PC-9 (cell line): ENCODE measurements at places on chromosomes 16 and 17. TPM values are rescaled to one million over a fixed set of nuclear protein-coding genes. Genes with fewer than 3 reads are reported as not detected.

DNA sequence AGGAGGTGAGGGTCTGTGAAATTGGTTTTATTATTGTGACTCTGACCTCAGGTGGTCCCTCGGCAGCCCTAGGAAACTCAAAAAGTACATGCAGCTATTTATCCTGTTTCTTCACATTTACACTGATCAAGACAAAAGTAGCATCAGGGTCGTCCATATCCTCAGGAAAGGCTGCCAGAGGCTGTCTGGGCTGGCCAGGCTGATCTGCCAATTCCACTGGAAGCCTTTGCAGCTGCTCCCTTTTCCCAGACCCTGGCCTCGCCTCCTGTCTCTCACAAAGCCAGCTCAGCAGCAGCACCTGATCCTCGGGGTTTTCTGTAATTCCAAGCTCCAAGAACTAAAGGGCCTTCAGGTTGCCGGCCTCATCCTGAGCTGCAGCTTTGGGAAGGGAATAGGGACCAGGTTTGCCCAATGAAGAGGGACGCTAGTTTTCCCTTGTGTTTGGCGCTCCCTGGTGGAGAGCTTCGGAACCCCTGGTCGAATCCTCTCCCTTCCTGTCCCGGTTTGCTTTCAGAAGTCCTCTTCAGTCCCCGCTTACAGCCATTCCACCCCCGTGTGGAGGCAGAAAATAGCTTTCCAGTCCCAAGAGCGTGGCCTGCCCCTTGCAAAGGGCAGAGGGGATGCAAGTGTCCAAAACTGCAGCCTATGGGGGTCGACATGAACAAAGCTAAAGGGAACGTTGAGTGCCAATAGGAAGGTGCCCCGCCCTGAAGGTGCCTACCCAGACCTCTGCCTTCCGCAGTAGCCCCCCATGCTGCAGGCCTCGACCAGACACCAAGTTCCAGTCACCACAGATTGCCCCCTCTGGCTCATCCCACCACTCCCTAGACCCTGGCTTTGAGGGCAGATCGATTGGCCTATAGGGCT, 13.4 kb downstream of the MFSD6L start:
- no peak for DNase-seq

GRCh38 chr17:60392042-60392844, at the start of gene USP32:
Gene USP32 (minus strand): TSS chr17:60392133. CDS start chr17:60391939, 194 bp downstream.
- peak; percentile 97 for DNase-seq

The SLC5A10 gene
- 0.08 and 0.17 TPM in 2 replicates for total RNA-seq

DNA sequence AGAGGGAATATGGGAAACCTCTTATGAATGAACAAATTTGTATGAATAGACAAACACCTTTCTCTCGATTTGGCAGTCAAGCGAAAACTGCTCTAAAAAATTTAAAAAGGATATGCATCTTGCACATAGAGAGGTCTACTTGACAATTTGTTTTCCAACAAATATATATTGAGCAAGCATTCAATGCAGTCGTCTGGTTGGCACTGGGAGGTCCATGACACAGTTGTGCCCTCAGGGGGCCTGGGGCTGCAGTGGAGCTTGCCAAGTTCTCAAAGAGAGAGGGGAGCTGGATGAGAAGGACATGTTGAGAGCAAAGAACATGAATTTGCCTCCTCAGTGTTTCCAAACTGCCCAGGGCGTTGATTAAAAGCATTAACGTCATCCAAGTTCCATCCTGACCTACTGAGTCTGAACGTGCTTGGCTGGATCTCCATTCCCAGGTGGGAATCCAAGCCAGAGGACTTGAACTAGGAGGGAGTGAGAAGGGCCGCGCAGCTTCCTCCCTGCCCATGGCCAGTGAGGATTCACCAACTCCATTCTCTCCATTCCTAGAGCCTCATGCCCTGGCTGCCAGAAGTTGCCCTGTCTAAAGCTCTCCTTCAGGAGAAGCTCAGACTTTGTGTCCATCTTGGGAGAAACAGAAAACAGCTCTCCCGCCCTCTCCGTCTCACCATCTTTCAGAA, 24.5 kb downstream of the TBX2 start:
- no peak for DNase-seq

The UTS2R gene
- total RNA-seq: not detected in 2 replicates

GRCh38 chr16:52469775-52470174, 77.2 kb downstream of the TOX3 start:
- no peak for DNase-seq

- DNase-seq: no peak
Observed at GRCh38 chr17:76956846-76957540, 88.8 kb downstream of the MGAT5B start.

- DNase-seq: no peak
Observed at GRCh38 chr17:245611-246010, 64.2 kb upstream of the DOC2B start.

- peak; percentile 86 for DNase-seq
Observed at GRCh38 chr16:83994087-83994486, 26.0 kb downstream of the NECAB2 start.

DNA sequence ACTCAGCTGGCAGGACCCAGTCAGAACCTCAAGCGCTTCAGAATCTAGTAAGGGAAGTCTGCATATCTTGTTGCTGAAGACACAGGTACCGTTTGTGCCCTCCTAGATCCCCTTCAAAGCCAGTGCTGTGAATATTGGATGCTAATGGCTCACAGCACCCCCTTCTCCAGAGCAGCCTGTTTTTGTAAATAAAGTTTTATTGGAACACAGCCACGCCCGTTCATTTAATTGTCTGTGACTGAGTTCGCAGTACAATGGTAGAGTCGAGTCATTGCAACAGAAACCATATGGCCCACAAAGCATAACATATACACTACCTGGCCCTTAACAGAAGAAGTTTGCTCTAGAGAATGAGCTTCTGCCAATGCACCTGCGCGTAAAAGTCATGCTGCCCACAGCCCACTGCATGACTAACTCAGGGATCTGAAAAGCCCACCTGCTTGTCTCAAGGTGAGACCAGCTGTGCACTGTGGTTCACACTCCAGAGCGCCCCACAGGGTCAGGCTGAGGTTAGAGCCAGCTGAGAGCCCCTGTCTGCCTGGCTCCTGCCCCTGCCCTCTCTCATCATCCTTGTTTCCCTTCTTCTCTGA, 48.8 kb downstream of the AIPL1 start:
- DNase-seq: no peak

The IRF8 gene
- total RNA-seq: not detected in 2 replicates

GRCh38 chr16:85718682-85719081, 29.9 kb upstream of the GINS2 start:
- DNase-seq: no peak

DNA sequence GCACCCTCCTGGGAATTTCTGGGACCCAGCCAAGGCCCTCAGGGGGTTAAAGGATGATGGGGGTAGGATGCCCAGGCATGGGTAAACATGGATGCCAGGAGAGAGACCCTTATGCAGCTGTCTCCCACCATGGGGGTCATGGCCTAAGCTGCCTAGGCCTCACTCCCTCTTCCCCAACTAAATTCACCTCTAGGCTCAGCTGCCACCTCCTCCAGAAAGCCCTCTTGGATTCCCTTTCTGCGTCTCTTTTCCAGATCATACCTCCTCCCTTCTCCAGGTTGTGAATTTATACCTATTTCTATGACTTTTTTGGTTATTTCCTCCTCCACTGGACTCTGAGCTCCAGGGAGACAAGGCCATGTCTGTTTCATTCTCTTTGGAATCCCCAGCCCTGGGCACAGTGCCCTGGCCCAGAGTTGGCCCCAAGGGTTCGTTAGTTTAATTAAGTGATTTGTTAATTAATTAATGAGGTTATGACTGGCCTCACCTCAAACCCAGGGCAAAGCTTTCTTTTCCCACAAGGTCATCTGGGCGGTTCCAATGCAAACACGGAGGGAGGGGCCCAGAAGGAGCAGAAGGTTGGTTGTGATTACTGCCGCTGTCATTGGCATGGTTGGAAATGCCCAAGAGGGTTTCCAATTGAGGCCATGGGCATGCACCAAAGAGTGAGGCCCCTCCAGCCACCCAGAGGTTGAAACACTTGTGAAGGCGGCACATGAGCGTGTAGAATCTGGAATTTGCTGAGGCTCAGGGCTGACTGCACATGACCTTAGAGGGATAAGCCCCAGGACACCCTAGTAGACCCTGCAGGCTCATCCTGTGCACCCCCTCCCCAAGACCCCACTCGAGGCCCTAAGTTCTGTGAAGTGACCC, 6.9 kb upstream of the KRT17 start:
- no peak for DNase-seq

- DNase-seq: no peak
Observed at GRCh38 chr17:56935461-56935860, 21.6 kb upstream of the TRIM25 start.

- DNase-seq: no peak
Observed at GRCh38 chr17:42421507-42422338, 1.3 kb downstream of the CAVIN1 start.

The CTDNEP1 gene
- 173 and 203 TPM in 2 replicates for total RNA-seq

DNA sequence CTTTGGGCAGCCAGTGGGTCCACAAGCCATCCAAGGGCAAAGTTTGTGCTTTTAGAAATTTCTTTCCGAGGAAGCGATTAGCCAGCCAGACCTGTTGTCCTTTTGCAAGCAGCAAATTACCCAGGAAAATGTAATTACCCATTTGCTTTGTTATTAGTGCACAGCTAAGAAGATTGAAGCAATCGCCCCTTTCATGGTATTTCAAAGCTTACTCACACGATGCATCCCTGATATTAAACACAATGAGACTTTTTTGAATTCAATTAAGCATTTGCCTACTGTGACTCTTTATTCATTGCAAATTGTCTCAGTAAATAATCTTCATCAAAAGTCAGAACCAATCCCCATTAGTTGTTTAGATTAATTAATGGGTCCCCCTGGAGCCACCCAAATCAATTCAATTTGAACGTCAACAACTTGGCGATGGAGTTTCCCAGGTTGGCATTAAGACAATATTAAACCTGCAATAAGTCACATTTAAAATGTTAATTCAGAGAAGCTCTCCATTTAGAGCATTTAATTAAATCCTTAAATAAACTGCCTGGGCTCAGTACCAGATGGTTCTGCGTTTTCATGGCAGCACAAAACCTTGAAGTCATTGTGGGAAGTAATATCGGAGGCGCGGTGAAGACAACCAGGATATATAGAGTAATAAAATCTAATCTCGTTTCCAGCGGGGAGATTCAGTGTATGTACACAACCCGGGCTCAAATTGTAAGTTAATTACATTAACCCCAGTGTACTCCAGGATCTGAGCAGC, 366.2 kb upstream of the TNRC6C start:
- DNase-seq: no peak

DNA sequence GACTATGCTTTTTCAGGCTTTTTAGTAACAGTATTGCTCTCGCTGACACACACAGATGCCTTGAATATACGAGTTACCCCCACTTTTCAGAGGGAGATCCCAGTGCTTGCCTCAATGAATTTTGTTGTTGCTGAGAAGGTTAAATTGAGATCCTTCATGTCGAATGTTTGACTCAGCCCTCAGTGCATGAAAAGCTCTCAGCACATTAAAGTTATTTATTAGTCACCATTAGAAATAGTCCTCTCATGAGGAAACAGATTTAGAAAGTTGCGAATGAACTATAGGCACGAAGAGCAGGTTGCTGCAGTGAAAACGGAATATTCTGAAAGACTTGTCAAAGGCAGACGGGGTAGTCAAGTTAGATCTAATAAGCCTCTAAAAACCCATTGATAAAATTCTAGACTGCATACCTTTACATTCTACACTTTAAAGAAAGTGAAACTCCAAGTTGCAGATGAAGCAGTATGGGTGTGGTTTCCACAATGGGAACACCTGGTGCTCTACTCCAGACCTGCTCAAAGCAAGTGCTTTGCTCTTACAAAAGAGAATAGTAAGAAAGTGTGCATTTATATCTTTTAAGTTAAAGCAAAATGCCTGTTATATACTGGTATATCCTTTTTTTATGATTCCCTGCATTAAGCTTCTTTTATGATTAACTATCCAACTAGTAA, 238.1 kb downstream of the MAF start:
- no peak for DNase-seq

The ESRP2 gene
- total RNA-seq: 36.4 and 45.0 TPM in 2 replicates

DNA sequence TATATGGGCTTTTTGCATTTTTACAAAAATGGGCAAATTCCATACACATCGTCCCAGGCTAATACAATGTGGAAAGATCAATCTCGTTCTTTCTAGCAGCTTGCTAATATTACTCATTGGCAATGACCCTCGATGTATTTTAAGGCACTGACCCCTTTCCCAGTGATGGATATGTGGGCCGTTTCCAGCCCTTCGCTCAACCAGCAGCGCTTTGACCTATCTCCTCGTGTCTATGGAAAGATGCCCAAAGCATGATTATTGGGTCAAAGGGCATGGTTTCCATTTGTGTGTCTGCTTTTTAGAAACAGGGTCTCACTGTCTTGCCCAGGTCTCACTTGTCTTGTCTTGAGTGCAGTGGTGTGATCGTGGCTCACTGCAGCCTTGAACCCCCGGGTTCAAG, 273.8 kb downstream of the MRTFB start:
- no peak for DNase-seq

DNA sequence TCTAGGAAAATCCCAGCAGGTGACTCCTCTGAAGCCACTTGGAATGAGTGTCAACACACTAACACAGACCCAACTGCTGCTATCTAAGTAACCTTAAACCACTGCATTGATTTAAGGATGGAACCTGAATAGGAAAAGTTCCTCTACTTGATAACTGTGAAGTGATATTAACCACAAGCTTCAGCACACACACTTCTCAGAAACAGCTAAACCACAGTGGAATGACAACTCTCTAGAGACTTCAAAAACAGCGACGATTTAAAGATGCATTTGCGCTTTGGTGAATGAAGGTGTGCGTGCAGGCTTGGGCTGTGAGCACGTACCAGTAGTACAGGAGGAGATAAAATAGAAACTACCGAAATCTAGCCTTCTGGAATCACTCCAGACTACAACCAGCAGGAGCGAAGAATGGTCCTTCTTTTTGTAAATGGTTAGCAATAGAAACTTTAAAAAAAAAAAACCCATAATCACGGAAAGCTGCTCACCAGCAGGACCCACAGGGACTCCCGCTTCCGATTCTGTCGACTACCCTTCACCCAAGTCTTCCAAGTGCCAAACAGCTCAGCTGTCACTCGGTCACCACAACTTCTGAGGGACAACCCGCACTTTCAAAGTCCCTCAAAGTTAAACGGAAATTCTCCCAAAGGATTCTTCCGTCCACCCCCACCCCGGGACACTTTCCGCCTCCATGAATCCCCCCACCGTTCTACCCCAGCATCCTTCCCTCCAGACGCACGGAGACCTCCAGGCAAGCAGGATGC, 137.7 kb upstream of the CORO6 start:
- no peak for DNase-seq

GRCh38 chr16:70475054-70475871, 20.9 kb downstream of the FCSK start:
- peak; percentile 15 for DNase-seq

GRCh38 chr16:80062361-80063030, 462.0 kb upstream of the MAF start:
- no peak for DNase-seq

The RHBDF1 gene
- 51.4 and 62.9 TPM in 2 replicates for total RNA-seq

DNA sequence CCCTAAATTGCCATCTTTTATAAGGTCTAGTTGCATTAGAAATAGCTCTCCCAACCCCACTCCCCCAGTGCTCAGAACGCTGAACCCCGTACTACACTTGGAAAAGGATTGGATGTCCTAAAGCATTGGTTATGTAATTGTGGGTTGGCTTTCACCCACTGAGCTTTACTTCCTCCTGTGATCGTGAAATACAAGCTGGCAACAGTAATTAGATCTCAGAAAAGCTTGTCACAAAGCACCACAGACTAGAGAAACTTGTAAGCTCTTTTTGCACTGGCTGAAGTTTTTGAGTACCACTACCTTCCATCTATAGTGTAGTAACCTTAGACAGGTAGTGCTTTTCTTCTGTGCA, 54.4 kb downstream of the SIAH1 start:
- no peak for DNase-seq

GRCh38 chr17:78600181-78600721, 23.1 kb upstream of the DNAH17 start:
- DNase-seq: no peak
